ENCODE measurements at places on chromosomes 4 and X.

DNA sequence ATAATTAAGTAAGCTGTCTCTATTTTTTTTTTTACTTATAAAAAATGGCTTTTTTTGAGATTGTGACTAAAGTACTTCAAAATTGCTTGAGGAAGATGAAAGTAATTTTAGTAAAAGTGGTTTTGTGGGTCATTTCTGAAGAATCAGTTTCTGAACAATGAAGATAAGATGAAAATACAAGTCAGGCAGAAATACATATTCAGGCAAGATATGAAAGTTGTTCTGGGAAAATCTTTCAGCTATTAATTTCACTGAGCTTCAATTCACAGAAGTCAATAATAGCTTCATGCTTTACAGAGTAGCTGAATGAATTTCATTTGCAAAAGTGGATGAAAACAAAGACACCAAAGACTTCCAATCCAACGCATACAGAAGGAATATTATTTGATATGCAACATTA is 305.2 kb upstream of the ARSJ start:
- DNase-seq, result no peak
- peaks cover 9% of the 10 kb centered on the region for H3K27me3 ChIP-seq
- H3K27ac ChIP-seq, result no peak overlapping the region
- no peak overlapping the region for H3K4me3 ChIP-seq

DNA sequence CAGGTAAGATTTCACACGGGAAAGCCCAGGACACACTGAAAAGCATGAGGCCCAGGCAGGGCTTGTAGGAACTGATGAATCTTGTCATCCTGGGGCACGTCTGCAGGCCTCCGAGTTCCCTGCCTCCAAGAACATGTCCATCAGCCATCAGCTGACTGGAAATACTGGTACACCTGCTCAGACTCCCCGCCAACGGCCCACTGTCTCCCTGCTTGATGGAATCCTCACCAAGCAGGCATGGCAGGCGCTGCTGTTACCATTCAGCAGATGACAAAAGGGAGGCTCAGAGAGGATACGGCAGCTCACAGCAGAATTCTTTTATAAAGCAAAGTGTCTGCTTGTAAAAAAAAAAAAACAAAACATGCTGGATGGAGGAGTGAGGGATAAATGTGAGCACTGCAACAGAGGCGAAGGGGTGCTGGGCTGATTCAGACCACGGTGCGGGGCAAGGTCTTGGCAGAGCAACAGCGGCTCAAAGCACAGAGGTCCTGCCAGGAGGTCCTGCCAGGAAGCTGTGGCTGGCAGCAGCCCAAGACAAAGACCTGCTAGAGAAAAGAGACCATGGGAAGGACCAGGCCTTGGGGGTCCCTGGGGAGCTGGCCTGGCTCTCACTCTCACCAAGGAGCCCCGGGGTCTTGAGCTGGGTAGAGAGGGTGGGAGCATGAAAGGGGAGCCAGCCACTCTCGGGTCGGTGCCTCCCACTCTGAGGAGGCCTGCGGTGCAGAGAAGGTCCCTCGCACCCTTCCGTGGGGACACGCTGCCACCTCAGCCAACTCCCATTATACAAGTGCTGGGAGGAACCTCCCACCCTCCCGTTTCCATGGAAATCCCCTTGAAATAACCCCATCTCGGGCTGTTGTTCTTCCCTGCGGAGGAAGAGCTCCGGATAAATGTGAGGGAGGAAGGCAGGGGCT is 25.6 kb downstream of the PPP2R2C start:
- no peak for DNase-seq
- peaks cover 8% of the 10 kb centered on the region for H3K4me1 ChIP-seq
- H3K27me3 ChIP-seq, result peaks cover 77% of the 10 kb centered on the region
- no peak overlapping the region for H3K4me3 ChIP-seq
- H3K36me3 ChIP-seq, result peaks cover 5% of the 10 kb centered on the region

GRCh38 chr4:137952116-137952515 is 290.0 kb downstream of the SLC7A11 start:
- H3K4me3 ChIP-seq, result no peak overlapping the region
- no peak for DNase-seq
- H3K27ac ChIP-seq, result no peak overlapping the region
- no peaks in the 10 kb centered on the region for H3K27me3 ChIP-seq

GRCh38 chr4:23348789-23349498 is 540.9 kb downstream of the PPARGC1A start:
- DNase-seq, result no peak
- no peak overlapping the region for H3K27ac ChIP-seq
- no peaks in the 10 kb centered on the region for H3K36me3 ChIP-seq
- H3K4me1 ChIP-seq, result no peaks in the 10 kb centered on the region

- H3K4me1 ChIP-seq, result no peaks in the 10 kb centered on the region
- H3K36me3 ChIP-seq, result no peaks in the 10 kb centered on the region
- H3K4me3 ChIP-seq, result no peak overlapping the region
- no peak for DNase-seq
- no peaks in the 10 kb centered on the region for H3K27me3 ChIP-seq
- H3K27ac ChIP-seq, result no peak overlapping the region
Observed at GRCh38 chrX:15129412-15129811, 140.5 kb downstream of the ASB9 start.

- H3K27ac ChIP-seq, result no peak overlapping the region
- peaks cover 4% of the 10 kb centered on the region for H3K4me1 ChIP-seq
- H3K27me3 ChIP-seq, result no peaks in the 10 kb centered on the region
- no peak for DNase-seq
- H3K4me3 ChIP-seq, result peak overlapping the region; percentile 4
Observed at GRCh38 chr4:152795891-152796290, 16.1 kb downstream of the ARFIP1 start.

- H3K27ac ChIP-seq, result no peak overlapping the region
- H3K36me3 ChIP-seq, result no peaks in the 10 kb centered on the region
- no peaks in the 10 kb centered on the region for H3K4me1 ChIP-seq
- H3K4me3 ChIP-seq, result no peak overlapping the region
- H3K27me3 ChIP-seq, result no peaks in the 10 kb centered on the region
- no peak for DNase-seq
Observed at GRCh38 chr4:103415801-103416200, 217.7 kb upstream of the CENPE start.

- peaks cover 18% of the 10 kb centered on the region for H3K4me1 ChIP-seq
- no peaks in the 10 kb centered on the region for H3K27me3 ChIP-seq
- H3K4me3 ChIP-seq, result peak overlapping the region; percentile 81
Observed at GRCh38 chr4:2537011-2537830, 774 bp downstream of the FAM193A start.

DNA sequence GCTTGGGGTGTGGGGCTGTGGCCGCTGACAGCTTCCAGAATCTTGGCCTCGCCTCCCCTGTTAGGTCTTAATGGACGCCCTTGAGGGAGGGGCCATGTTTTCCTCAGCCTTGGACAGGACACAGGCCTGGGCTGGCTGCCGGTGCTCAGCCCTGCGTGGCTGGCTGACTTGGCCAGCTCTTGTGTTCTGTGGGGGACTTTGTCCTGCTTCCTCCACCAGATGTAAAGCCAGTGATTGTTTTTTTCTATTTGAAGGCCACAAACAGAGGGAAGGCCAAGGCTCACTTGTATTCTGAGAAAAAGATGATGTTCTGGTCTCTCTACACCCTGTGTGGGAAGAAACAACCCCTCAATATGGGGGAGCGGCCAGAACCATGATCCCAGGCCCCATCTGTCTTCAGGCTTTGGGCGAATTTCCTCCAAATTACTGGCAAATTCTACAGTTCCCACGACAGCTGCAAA is 71.3 kb downstream of the HTRA3 start:
- H3K4me1 ChIP-seq, result no peaks in the 10 kb centered on the region
- H3K27me3 ChIP-seq, result peaks cover 13% of the 10 kb centered on the region
- no peak overlapping the region for H3K27ac ChIP-seq

GRCh38 chr4:135277068-135277979 is 1075.7 kb upstream of the PABPC4L start:
- H3K4me1 ChIP-seq, result no peaks in the 10 kb centered on the region
- no peaks in the 10 kb centered on the region for H3K27me3 ChIP-seq
- DNase-seq, result no peak
- H3K36me3 ChIP-seq, result no peaks in the 10 kb centered on the region

GRCh38 chr4:147581606-147582350 is 35.4 kb upstream of the TMEM184C start:
- no peak overlapping the region for H3K4me3 ChIP-seq
- no peaks in the 10 kb centered on the region for H3K36me3 ChIP-seq
- H3K4me1 ChIP-seq, result no peaks in the 10 kb centered on the region
- peaks cover 7% of the 10 kb centered on the region for H3K27me3 ChIP-seq
- no peak for DNase-seq

- H3K4me3 ChIP-seq, result no peak overlapping the region
- DNase-seq, result no peak
- no peak overlapping the region for H3K27ac ChIP-seq
- H3K4me1 ChIP-seq, result no peaks in the 10 kb centered on the region
Observed at GRCh38 chr4:155434366-155434765, 57.6 kb upstream of the MAP9 start.

DNA sequence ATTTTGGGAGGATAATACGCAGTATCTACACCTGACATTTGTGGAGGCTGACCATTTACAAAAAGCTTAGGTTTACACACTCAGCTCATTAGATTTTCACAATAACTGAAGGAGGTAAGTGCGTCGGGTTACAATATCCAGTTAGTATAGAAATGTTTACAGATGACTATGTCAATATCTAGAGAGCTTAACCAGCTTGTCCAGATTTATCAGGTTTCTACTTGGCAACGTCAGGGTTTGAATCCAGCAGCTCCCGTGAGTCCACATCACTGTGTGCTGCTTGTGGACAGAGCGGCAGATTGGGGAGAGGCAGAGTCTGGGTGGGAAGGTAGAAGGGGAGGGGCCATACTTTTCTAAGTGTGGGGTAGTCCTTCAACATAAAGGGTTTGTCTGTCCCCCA is 28.3 kb downstream of the ARHGAP10 start:
- no peaks in the 10 kb centered on the region for H3K27me3 ChIP-seq
- H3K4me3 ChIP-seq, result no peak overlapping the region
- H3K27ac ChIP-seq, result no peak overlapping the region

GRCh38 chr4:154727540-154727939 is 16.3 kb upstream of the LRAT start:
- no peak overlapping the region for H3K27ac ChIP-seq
- no peak overlapping the region for H3K4me3 ChIP-seq
- DNase-seq, result no peak
- H3K27me3 ChIP-seq, result peaks cover 1% of the 10 kb centered on the region
- H3K4me1 ChIP-seq, result no peaks in the 10 kb centered on the region

- H3K4me3 ChIP-seq, result no peak overlapping the region
- H3K4me1 ChIP-seq, result no peaks in the 10 kb centered on the region
- H3K36me3 ChIP-seq, result no peaks in the 10 kb centered on the region
- DNase-seq, result no peak
- peaks cover 8% of the 10 kb centered on the region for H3K27me3 ChIP-seq
Observed at GRCh38 chrX:21728276-21728968, 29.5 kb downstream of the SMPX start.

DNA sequence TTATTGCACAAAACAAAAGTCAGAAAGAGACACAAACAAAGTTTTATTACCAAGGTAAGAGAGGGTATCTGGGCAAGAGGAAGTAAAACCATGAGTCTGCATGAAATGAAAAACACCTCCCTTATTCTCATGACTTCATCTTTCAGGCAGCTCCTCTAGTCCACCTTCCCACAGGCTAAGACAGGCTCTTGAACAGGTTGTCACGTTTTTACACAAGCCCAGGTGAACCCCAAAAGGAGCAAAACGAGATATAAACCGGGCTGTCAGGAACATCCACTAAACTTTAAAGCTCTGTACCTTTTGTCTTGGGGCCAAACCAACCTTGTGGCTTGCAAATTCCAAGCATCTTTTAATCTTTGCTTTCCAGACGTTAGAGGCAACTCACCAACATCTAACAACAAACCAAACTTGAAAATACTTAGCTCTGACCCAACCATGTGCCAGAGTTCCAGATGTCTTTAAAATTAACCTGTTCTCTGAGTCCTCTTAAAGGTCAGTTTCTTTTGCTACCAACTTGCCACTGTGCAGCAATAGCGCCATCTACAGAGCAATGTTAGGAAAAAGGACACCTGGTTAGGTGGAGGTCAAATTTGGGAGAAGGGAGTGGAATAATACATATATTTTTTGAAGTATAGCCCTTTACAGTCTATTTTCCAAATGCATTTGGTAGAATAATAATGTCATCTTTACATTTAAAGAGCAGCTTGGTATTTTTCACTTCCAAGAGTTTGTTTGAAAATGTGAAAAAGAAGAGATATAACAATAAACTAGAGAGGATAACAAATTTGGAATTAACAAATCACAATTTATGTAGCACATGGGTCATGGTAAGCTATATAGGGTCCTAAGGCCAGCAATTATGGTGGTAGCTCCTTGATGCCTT is 73.1 kb downstream of the QRFPR start:
- no peaks in the 10 kb centered on the region for H3K27me3 ChIP-seq
- H3K4me3 ChIP-seq, result no peak overlapping the region
- peak; percentile 40 for DNase-seq
- peaks cover 9% of the 10 kb centered on the region for H3K4me1 ChIP-seq

DNA sequence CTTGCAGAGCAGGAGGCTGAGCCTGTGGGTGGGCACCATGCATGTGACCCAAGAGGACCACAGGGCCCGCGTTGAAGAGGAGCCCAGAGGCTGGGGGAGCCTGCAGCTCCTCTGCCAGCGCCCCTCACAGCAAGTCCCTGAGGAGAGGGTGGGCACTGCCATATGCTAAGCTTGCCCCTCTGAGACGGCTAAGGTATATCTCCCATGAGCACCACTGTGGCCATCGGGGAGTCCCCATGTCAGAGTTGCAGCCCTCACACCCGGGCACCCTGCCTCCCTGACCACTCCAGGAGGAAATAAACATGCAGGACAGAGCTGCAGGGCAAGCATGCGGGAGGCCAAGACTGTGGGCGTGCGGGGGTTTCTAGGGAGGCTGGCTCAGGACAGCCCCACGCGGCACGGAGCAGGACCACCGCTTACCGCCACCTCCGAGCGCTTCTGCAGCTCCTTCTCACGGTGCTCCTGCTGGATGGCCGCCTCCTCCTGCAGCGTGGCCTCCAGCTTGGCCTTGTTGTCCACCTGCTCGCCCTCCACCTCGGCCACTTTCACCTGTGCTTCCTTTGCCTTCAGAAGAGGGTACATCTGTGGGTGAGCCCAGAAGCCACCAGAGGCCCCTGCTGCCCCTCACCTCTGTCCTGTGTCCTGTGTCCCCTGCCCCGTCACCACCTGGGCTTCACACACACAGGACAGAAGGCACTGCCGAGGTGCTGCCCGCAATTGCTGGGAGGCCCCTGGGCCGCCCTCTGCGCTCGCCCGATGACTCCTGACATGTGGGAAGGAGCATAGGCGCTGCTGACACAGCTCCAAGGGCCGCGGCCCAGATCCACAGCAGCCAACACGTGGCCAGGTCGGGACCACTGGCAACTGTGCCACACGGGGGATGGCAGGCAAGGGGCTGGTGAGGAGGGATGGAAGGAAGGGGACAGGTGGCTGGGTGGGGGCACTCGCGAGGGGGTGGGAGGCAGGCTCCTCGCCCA is 29.8 kb downstream of the FGFR3 start:
- DNase-seq, result no peak
- no peaks in the 10 kb centered on the region for H3K4me1 ChIP-seq
- H3K36me3 ChIP-seq, result peaks cover 59% of the 10 kb centered on the region
- H3K27me3 ChIP-seq, result no peaks in the 10 kb centered on the region
- H3K4me3 ChIP-seq, result no peak overlapping the region
- H3K27ac ChIP-seq, result no peak overlapping the region

Measured in effector memory CD8-positive, alpha-beta T cell (primary cell).